ENCODE measurements at places on chromosomes 4 and X.

GRCh38 chr4:102789317-102789717 is 28.5 kb upstream of the MANBA start:
- no peak for DNase-seq

DNA sequence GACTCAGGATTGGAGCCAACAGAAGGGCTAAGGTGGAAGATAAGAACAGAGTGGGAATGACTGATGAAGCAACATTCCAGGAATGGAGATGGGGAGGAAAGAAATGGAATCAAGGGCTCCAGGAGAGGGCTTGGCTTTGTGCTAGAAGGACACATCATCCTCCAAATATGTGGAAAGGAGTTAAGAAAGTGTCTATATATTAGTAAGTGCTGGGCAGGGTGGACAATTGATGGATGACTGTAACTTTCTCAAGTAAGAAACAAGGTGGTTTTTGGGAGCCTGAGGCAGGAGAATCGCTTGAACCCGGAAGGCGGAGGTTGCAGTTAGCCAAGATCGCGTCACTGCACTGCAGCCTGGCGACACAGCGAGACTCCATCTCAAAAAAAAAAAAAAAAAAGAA is 71.6 kb upstream of the NFKB1 start:
- no peak for DNase-seq

GRCh38 chrX:136268051-136269048 is 17.1 kb upstream of the MAP7D3 start:
- peak; percentile 22 for DNase-seq

DNA sequence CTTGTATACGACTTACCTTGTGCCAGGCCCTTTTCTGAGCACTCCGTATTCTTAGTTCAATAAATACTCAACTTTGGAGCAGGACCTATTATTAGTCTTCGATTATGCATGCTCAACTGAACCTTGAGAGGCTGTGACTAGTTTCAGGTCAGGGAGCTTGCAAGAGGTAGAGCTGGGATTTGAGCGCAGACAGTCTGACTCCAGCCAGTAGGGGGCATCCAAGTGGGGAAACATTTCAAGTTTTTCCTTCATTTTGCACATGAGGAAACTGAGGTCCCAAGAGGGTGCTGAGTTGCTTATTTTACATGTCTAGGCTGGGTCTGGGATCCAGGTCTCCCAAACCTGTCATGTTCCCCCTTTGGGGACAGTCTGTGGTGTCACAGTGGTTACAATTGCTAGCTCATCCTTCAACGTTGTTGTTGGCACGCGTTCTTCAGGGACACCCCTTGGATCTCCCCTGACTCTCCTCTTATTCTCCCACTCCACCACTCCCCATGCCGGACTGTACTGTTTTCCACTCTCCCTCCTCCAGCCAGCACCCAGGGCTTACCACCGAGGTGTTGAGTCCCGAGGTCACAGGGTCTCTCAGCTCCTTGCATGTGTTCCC is 6.7 kb upstream of the PRICKLE3 start:
- DNase-seq, result peak; percentile 51

- DNase-seq, result no peak
Measured at GRCh38 chr4:1030031-1030430, 18.6 kb downstream of the FGFRL1 start.

GRCh38 chr4:1576961-1577821 is 106.9 kb downstream of the FAM53A start:
- DNase-seq, result peak; percentile 33

GRCh38 chr4:120777459-120777858 is 145.1 kb downstream of the PRDM5 start:
- DNase-seq, result no peak

DNA sequence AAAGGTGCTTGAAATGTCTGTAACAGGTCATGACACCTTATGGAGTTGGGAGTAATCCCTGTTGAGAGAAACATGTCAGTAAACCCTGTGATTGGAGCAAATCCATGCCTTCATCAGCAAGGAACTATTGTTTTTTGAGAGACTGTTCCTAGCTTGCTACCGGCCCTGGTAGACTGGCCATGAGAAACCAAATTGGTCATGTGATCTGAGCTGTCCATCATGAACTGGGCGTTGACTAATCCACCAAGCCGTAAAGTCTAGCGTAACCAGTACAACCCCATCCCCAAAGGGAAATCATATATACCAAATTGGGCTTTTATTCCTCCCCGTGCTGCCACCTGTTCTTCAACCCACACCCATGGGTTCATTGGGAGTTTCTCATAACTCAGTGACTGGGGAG is 143.7 kb downstream of the PHF8 start:
- DNase-seq, result no peak

GRCh38 chr4:7844594-7844991 is 95.1 kb downstream of the AFAP1 start:
- DNase-seq, result no peak

DNA sequence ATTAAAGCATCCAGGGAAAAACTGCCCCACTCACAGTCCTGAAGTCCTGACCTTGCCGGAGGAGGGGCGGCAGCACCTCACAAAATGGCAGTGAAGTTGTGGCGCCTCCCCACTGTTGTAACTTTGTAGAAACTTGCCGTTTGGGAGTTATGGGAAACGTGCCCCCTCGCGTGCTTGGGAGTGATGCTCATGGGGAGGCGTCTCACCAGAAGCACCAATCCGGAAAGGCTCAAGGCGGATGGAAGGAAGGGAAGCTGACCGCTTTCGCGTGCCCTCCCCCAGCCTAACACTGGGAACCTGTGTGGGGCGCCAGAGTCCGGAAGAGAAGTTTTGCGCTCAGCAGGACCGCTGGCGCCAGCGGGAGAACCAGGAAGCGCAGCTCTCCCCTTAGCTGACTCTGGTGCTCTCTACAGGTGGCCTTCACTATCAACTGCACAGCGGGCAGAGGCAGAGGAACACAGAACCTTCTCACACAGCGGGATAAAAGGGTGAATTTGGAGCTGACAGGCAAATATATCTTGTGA is at the start of the genes CT45A10 and SAGE1:
CT45A10 (minus strand) TSS at position 151 of the 524 bp plus-strand sequence. CDS start 8,100 bp downstream, outside the sequence.
SAGE1 (plus strand) TSS at position 423 of the 524 bp plus-strand sequence. CDS start 2,527 bp downstream, outside the sequence.
- DNase-seq, result no peak

- DNase-seq, result no peak
Measured at GRCh38 chrX:51456246-51456645, 40.1 kb downstream of the NUDT11 start.

DNA sequence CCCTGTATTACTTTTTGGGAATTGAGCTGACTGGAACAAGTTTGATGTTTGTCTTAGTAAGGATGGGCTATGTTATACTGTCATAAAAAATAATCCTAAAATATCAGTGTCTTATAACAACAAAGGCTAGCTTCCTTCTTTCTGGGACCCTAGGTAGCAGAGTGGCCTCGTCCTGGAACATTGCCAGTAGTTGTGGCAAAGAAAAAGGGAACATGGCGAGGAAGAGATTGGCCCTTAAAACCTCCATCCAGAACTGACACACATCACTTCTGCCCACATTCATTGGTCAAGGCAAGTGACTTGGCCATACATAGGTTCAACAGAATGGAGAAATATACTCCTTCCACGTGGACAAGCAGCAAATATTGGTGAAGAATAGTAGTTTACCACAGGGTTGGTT is 287.9 kb downstream of the PPP1R2C start:
- no peak for DNase-seq

DNA sequence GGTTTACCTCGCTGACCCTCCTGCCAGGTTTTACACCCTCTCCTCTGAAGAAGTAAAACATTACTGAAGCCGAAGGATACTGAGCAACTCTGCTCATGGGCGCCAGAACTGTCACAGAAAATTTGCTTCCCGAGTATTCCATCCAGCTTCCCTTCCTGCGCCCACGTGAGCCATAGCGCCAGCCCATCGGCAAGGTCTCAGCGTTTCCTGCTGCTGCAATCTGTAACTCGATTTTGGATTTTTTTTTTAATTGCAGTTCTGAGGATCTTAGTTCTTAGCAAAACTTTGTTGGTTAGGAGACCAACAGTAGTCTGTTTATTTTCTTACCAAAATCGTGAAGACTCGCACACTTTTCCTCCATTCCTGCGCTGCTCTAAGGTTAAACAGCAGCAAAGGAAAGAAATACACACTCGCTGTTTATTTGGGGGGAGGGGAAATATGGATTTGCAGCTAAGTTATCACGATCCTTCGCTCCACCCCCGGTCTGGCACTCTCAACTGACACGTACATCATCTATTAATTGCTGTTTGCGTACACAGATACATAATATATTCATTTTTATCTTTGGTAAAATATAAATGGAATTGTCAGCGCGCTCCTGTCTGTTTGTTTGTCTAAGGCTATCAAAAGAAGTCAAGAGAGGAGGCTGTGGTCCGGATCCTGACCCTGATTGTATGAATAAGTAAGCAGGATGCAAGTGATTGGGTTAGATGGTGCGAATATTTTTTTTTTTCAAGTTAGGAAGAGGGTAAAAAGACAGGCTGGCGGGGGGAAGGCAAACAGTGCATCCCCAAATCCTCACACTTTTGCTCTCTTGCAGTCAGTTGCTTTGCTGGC is at the start of gene TLL1:
TLL1 (plus strand) TSS at position 777 of the 837 bp plus-strand sequence. CDS start 668 bp downstream, outside the sequence.
- DNase-seq, result peak; percentile 38

GRCh38 chr4:82524570-82525152 is 37.1 kb downstream of the TMEM150C start:
- DNase-seq, result no peak

GRCh38 chr4:64497491-64497890 is 88.2 kb upstream of the TECRL start:
- no peak for DNase-seq

DNA sequence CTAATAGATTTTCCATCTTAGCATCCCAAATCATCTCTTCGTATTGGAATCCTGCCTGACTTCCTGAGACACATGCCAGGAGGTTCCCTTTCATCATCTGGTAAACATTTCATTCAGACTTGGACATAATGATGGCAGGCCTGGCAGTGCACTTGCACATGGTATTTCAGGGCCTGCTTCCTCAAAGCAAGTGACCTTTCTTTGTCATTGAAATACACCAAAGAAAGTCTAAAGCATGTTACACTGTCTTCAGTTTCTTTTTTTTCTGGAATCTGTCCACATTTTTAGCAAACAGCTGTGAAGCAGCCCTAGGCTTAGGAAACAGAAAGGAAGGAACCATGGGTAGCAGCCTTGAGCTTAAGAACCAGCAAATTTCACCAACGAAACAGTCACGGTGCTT is 205.9 kb upstream of the VCX start:
- DNase-seq, result no peak

- DNase-seq, result no peak
Measured at GRCh38 chrX:28591542-28591941, 4.3 kb downstream of the IL1RAPL1 start.

DNA sequence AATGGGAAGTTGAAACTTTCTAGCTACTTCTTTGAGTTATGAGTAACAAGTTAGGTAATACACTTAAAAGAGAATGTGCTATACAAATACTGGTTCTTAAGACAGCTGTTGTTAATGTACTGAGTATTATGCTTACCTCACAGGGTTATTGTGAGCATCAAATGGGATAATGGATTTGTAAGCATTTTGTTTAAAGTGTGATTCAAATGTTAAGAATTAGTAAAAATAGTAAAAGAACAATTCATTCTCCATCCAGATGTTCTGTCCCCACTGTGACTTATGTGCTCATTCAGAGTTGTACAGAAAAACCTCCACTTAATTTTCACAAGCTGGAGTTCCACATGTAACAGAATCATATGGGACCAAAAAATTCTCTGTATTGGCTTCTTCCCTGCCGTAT is 63.6 kb downstream of the AR start:
- DNase-seq, result no peak

GRCh38 chr4:11593576-11594116 is 165.0 kb upstream of the HS3ST1 start:
- DNase-seq, result no peak

DNA sequence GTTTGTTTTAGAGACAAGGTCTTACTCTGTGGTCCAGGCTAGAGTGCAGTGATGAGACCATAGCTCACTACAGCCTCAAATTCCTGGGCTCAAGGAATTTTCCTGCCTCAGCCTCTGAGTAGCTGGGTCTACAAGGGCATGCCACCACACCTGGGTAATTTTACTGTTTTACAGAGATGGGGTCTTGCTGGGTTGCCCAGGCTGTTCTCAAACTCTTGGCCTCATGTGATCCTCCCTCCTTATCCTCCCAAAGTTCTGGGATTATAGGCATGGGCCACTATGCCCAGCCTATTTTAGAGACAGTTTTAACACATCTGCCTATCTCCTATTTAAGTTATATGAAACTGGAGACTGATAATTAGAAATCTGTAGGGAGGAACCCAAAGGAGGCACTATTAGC is 53.8 kb downstream of the SPRY1 start:
- DNase-seq, result no peak

DNA sequence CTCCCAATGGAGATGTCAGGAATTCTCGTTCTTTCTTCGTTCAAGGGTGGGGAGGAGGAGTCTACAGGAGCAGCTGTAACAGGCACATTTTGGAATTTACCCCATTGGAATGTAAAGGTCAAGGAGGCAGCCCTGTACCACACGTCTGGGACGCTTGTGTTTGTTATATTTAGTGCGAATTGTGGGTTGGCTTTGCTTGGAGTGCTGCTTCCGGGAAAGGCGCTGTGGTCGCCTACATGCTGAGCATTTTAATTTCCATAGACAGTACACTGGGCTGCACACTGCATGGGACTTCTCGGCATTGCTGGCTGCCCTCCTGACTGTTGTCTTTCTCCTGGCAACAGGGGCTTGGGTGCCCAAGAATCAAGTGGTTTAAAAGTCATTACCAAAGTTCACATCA is 12.8 kb downstream of the GYG2 start:
- DNase-seq, result no peak

GRCh38 chrX:4663085-4663484 is 949.6 kb upstream of the PRKX start:
- no peak for DNase-seq

DNA sequence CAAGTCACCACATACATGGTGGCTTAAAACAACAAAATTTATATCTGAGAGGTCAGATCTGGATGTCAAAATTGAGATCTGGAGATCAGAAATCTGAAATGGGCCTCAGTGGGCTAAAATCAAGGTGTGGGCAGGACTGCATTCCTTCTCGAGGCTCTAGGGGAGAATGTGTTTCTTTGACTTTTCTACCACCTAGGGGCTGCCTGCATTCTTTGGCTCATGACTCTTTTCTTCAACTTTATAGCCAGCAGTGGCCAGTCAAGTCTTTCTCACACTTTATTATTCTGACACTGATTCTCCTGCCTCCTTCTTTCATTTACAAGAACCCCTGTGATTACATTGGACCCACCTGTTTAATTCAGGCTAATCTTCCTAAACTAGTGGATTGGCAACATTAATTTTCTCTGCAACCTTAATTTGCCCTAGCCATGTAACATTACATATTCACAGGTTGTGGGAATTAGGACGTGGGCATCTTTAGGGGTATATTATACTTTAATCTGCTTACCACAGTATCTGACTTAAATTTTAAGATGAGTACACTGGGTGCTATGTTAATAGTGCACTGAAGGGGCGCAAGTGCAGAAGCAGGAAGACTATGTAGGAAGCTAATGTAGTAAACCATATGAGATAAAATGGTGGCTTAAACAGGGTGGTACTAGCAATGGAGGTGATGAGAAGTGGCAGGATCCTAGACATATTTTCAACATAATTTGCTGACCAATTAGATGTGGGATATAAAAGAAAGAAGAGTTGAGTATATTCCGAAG is 188.0 kb downstream of the SLC4A4 start:
- no peak for DNase-seq

- DNase-seq, result no peak
Measured at GRCh38 chr4:125101719-125102118, 213.0 kb upstream of the FAT4 start.

GRCh38 chr4:158327525-158327924 is 117.2 kb downstream of the TMEM144 start:
- no peak for DNase-seq

- DNase-seq, result no peak
Measured at GRCh38 chr4:77820649-77821561, 1.7 kb upstream of the CNOT6L start.

- DNase-seq, result no peak
Measured at GRCh38 chr4:74659576-74660411, 134.5 kb downstream of the BTC start.

All from glutamatergic neuron (in vitro differentiated cells).